ENCODE measurements at places on chromosomes 16 and 17.

- DNase-seq: no peak
These were observed 132.0 kb downstream of the NLK start for GRCh38 chr17:28174352-28175046.

DNA sequence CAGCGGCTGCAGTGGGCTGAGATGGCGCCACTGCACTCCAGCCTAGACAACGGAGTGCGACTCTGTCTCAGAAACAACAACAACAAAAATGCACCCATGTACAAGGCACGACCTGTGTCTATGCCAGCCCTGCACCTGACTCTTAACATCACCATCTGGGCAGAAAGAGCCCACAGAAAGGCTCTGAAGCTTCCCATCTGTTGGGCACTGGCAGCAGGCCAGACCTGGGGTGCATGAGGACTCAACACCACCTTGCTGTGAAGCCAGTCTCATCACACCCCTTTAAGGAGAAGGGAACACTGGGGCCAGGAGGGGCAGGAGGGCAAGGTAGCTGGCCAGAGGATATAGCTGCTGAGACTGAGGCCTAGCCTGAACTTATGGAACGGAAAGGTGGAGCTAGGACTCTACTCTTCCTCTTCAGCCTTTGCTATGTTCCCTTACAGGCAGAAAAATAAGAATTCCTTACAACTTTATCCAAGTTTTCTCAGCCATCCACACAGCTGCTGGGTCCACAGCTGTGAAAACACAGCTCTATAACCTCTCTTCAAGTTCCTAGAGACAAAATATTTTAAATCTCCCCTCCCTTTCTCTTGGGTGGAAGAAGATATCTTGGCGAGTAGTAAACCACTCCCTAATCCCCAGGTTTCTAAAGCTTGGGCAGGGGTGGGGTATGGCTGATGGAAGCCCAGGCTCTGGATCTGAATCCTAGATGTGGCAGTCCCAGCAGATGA is 2.8 kb downstream of the ELOB start:
- no peak for DNase-seq

DNA sequence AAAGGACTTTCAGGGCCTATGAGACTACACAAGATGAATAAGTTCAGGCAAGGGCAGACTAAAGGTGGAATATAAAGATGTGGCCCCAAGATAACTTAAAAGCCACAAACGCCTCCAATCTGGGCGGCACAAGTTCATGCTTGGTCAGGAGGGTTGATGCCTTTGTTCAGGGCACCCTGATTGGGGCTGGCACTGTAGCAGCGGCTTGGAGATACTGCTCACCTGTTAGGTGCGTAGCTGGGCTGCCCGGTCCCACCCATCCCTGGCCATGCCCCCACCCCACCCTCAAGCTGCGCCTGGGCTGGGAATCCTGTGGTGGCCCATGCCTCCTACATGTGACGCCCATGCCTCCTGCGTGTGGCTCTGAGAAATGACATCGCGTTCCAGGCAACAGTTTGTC is 12.5 kb upstream of the SLC13A2 start:
- DNase-seq: no peak

DNA sequence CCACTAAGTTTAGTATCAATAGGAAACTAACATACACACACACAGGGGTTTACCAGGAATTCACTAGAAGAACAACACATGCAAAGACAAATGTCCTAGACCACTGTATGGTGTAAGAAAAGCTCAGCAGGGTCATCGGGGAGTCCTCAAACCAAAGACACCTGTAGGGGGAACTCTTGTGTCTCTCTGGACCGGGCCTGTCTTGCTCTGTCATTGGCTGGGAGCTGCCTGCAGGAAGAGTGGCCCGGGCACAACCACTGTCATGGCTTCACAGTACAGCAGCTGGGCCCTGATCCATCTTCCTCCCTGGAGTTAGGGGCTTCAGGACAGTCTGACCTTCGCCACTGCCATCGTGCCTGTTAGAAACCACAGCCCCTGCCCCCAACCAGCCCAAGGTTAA is 263.6 kb upstream of the DYNLRB2 start:
- DNase-seq: peak; percentile 63

GRCh38 chr17:77746896-77747554 is 211.5 kb upstream of the TNRC6C start:
- DNase-seq: peak; percentile 12

DNA sequence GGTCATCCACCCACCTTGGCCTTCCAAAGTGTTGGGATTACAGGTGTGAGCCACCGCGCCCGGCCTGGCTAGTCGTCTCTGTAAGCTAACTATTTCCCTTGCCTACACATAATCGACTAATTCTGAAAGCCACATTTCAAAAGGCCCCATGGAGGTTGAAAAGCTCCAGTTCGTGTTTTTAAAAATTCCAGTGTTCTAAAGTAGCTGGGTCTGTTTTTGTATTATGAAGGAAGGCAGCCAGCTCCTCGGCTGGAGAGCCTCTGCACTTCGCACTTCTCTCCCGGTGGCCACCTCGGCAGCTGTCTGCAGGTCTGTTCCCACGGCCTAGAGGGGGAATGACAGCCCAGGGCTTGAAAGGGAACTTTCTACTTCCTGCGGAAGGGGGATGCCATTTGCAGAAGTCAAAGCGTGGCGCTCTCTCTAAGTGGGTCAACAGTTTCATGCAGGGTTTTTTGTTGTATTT is 16.9 kb downstream of the HASPIN start:
- no peak for DNase-seq

- no peak for DNase-seq
These were observed 13.7 kb upstream of the RPL13 start for GRCh38 chr16:89546781-89547180.

DNA sequence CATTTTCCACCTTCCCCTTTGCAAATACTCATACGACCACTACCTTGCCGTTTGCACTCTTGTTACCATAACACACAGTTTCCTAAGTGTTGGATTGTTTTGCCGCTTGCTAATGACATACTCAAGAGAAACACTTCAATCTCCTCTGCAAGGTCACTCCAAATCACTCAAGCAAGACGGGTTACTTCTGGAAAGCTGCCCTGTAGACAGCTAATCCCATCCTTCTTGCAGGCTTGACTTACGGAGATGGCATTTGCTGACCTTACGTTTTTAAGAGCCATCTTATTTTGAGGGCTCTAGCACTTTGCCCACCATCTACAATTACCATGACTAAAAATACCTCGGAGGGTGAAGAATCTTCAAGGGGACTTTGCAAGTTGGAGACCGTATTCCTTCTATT is 46.2 kb downstream of the MYH3 start:
- DNase-seq: no peak

DNA sequence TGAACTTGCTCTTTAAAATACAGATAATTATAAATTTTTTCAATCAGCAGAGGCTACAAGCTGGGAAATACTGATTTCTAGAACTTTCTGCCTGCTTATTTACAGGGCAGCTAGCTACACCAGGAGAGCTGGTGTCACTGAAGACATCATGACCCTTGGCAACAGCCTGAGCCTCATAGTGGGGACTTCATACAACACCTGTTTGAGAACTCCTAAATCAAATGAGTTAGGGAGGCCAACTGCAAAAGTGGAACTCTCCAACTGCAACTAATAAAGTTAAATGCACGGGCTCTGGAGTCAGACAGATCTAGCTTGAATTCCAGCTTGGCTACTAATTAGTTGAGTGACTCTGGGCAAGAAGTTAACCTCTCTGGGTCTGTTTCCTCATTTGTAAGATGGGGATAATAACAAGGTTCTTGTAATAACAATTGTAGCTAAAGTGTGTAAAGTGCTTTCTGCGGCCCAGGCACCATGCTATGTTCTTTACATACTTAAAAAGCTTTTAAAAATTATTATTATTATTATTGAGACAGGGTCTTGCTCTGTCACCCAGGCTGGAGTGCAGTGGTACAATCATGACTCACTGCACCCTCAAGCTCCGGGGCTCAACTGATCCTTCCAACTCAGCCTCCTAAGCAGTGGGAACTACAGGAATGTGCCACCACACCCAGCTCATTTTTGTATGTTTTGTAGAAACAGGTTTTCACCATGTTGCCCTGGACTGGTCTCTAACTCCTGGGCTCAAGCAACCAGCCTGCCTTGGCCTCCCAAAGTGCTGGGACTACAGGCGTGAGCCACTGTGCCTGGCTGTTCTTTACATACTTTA is 33.4 kb downstream of the VAC14 start:
- DNase-seq: no peak

DNA sequence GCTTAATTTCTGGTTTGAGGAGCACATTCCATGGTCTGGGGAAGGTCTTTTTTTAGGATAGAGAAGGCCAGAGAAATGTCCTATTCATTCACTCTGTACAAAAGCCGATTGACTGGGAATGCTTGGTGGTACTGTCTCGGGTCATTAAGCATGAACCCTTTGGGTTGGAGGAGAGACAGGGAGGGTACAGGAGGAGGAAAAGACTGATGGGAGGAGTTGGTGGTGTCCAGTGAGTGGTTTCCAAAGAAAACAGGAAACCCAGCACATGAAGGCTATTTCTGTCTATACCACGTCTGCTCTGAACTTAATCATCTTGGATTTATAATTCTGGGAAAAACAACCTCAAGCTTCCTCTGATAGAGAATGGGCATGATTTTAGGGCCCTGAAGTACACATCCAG is 111.9 kb downstream of the XYLT1 start:
- DNase-seq: no peak

DNA sequence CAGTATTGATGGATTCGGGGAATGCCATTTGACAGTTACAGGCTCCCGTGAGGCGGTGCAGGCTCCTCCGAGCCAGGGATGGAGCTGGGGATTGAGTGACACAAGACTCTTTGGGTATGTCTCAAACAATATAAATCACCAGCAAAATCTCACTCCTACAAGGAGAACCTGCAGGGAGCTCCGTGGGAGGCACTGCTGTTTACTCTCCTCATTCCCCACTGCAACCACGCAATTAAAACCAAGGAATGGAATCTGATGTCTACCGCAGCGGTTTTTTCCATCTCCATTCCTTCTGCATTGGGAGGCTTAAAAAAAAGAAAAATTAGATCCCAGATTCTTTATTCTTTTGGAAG is 157.9 kb downstream of the WWOX start:
- DNase-seq: no peak

- DNase-seq: no peak
These were observed 393.1 kb downstream of the CNTNAP4 start for GRCh38 chr16:76670125-76670857.

DNA sequence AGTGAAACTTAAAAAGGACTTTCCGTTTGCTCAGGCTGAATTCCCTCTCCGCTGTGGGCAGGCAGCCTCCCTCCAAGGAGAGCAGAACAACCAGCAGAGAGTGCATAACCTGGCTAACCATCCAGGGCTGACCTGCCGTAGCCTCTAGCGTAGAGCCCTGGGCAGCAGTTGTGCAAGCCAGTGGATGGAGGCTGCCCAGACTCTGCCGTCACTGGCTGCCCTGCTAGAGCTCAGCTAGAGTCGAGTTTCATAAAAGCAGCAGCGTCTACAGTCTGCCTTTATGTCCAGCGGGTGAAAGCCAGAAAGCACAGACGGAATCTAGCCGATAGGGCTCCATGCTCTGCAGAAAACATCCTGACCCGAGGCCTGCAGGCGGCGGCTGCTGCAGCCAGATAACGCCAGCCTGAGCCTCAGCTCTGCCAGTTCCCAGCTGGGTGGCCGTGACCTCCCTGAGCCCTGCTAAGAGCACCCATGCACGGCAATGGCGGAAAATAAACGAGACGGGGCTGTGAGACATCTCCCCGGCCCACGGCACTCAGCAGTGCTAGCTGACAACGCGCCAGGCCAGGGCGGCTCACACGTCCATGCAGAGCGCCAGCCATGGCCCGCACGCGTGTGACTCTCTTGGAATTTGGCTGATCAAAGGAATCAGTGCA is 231.3 kb downstream of the ENGASE start:
- DNase-seq: no peak

DNA sequence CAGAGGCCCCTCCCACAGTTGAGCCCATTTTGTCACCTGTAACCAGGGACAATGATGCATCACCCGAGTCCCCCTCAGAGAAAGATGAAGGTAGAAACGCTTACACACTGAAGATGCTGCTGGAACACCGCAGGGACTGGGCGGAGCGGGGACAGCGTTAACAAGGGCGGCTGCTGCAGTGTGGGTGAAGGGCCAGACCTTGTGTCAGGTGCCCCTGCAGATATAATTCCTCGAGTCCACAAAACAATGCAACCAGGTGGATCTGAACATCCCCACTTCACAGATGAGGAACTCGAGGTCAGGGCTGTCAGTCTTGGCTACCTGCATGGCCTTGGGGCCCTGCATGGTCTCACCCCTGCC is 6.3 kb upstream of the MAPK7 start:
- no peak for DNase-seq

DNA sequence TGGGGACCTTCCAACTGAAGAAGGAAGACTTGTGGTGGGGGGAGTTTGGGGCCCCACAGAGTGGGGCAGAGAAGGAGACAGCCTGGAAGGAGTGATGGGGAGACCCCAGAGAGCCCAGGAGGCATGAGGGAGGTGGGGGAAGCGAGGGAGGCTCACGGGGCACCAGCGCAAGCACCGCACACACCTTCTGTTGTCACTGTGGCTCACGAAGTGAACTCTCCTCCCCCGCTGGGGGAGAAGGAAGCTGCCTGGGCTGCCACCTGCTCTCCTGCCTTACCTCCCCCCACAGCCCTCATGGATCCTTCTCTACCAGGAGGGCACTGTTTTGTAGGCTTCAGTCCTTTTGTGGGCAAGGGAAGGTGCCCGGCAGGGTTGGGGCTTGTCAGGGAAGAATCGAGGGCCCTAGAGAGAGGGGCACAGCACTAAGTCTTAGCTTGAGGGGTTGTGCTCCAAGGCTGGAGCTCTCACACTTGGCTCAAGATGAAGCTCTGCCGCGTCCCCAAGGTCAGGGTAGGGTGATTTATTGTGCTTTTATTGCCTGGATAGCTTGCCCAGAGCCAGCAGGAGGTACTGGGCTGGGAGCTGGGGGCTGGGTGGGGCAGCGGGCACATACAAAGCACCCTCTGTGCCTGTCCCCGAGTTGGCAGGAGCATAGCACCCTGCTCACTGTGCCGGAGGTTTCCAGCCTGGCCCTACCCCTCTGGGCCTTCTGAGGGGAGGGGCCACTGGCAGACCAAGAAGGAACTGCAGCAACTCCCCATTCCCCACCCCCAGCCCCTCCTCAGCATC is 4.6 kb upstream of the STARD3 start:
- no peak for DNase-seq

DNA sequence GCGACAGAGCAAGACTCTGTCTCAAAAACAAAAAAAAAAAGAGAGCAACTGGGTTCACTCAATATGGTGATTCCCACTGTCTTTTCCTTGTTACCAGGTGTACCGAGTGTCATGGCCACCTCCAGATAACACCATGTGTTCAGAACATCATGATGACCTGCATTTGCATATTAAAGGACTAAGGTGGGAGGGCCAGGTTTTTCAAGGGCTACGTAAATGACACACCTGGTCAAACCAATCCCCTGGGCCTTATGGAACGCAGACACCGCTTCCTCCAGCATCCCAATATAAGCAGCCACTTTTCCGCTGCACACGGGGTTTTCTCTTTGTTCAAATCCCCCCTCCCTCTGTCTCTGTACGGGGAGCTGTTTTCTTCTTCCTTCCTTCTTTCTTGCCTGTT is 29.3 kb downstream of the WSCD1 start:
- no peak for DNase-seq
